ENCODE measurements at places on chromosomes 6 and 20. TPM values are rescaled to one million over a fixed set of nuclear protein-coding genes. Genes with fewer than 3 reads are reported as not detected.

Gene BPI
- total RNA-seq, result not detected

Gene NMBR
- not detected for total RNA-seq

GRCh38 chr6:113299531-113299930 is 557.6 kb upstream of the MARCKS start:
- H3K4me3 ChIP-seq, result no peak overlapping the region
- DNase-seq, result no peak
- no peaks in the 10 kb centered on the region for H3K4me1 ChIP-seq
- no peak overlapping the region for H3K27ac ChIP-seq
- H3K36me3 ChIP-seq, result no peaks in the 10 kb centered on the region
- H3K27me3 ChIP-seq, result no peaks in the 10 kb centered on the region

DNA sequence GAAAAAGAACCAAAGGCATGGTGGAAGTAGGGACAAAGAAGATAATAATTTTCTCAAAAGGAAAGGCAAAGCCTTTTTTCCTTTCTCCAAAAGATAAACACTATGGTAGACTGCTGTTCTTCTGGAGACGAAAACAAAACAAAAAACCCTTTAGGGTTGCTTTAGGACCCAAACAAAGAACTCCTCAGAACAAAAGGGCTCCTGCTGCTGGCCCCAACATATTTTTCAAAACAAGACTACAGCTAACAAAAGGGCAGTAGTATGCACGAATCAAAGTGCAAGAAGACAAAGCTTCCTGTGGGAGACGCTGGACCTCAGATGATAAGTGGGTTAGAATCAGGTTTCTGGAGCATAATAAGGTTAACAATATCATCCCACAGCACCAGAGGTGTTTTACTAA is 15.8 kb downstream of the NCOA5 start:
- H3K27me3 ChIP-seq, result no peaks in the 10 kb centered on the region
- peaks cover 12% of the 10 kb centered on the region for H3K36me3 ChIP-seq
- no peak overlapping the region for H3K27ac ChIP-seq

DNA sequence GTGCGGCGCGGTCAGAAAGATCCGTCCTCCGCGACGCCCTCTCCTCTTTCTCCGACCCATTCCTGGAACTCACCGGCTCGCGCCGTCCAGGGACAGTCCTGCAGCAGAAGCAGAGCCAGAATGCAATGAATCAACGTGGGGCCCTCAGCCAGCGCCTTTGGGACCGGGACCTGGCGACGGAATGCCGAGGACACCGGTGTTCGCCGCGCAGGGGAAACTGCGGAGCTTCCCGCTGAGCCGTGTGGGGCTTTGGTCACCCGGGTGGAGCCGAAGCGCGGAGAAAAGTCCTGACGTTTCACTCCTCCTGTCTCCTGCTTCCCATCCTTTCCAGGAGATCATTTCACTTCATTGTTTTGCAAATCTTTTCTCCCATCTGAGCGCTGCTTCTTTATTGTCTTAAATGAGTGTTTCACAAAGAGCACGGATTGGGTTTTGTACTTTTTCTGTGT is 26.5 kb downstream of the ULBP1 start:
- peaks cover 97% of the 10 kb centered on the region for H3K27me3 ChIP-seq
- DNase-seq, result no peak
- H3K36me3 ChIP-seq, result peaks cover 9% of the 10 kb centered on the region
- no peak overlapping the region for H3K27ac ChIP-seq
